ENCODE measurements at places on chromosomes 2 and 18.

GRCh38 chr2:133579274-133579673 is 11.0 kb upstream of the NCKAP5 start:
- DNase-seq: no peak

- DNase-seq: no peak
Measured at GRCh38 chr2:129881786-129882396, 97.6 kb upstream of the RAB6C start.

GRCh38 chr2:60530660-60531281 is 22.7 kb downstream of the BCL11A start:
- DNase-seq: peak; percentile 85

DNA sequence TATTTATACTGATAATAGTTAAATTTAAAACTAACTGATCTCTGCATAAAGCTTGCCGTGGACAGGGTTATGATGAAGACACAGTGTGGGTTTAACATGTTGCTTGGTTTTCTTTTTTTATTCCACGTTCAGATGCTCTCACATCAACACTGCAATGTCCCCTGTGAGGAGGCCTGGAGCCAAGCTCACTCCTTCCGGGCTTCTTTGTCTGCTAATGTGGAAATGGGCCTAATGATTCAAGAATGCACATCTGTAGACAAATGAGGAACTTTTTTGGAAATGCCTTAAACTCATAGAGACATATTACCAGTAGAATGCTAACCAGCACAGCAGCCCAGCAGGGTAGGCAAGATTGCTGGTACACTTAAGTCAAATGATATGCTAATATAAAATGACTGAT is 208.0 kb downstream of the GALR1 start:
- DNase-seq: no peak

DNA sequence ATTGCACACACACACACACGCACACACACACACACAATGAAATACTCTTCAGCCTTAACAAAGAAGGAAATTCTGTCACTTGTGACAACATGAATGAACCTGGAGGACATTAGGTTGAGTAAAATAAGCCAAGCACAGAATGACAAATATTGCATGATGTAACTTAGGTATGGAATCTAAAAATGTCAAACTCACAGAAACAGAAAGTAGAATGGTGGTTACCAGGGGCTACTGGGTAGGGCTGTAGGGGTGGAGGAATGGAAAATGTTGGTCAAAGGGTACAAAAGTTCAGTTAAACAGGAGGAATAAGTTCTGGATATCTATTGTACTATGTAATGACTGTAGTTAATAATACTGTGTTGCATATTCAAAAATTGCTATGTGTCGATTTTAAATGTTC is 29.5 kb downstream of the SCN2A start:
- DNase-seq: no peak

- no peak for DNase-seq
Measured at GRCh38 chr2:28430788-28431418, 38.2 kb downstream of the FOSL2 start.

GRCh38 chr2:73175663-73176204 is 26.6 kb upstream of the NOTO start:
- DNase-seq: peak; percentile 71

- no peak for DNase-seq
Measured at GRCh38 chr2:241771286-241772062, 5.1 kb upstream of the GAL3ST2 start.

- DNase-seq: no peak
Measured at GRCh38 chr18:48419277-48420022, 10.3 kb upstream of the ZBTB7C start.

GRCh38 chr2:33313039-33313438 is 163.4 kb upstream of the RASGRP3 start:
- DNase-seq: no peak

- no peak for DNase-seq
Measured at GRCh38 chr2:36376992-36377738, 21.6 kb downstream of the CRIM1 start.

DNA sequence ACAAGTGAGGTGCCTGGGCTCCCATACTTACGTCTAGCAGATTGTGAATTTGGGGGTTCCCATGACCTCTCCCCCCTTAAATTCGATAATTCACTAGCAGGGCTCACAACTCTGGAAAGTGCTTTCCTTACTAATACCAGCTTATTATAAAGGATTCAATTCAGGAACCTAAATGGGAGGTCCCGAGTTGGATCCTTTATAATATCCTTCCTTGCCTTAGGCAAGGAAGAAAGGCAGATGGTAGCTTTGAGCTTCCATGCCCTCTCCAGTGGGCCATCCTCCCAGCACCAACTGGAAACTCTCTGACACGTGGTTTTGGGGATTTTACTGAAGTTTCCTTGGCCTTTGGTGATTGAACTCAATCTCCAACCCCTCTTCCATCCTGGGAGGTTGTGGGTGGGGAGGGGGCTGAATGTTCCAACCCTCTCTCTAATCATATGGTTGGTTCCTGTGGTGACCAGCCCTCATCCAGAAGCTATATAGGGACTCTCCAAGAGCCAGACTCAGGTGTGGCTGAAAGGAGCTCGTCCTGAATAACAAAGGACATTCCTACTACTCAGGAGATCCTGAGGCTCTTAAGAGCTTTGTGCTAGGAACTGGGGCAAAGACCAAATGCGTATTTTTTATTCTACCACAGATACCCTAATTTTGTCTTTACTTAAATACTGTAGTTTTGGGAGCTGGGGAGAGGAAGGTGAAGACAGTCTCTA is 62.2 kb downstream of the HAUS1 start:
- DNase-seq: no peak

GRCh38 chr2:162073888-162074631 is at the start of gene DPP4:
DPP4 (minus strand) TSS chr2:162074215; CDS start chr2:162073981, 234 bp downstream.
- peak; percentile 46 for DNase-seq

DNA sequence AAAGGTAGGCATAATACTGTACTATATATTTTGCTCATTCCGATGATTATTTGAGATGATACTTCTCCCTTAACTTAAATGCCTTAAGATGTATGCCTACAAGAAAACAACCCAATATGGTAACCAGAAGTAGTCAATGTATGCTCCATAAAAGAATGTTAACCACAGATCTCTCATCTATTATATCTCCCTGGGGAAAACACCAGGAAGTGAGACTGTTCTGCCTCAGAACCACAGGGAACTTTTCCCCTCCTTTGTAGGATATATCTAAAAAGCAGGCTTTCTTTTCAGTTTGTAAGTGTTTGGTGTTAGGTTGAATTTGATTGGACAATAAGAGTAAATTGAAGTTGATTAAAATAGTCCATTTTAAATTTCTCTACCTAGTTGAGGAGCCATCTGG is 1160.5 kb upstream of the NXPH2 start:
- no peak for DNase-seq

GRCh38 chr18:22550861-22551260 is 133.1 kb upstream of the CTAGE1 start:
- DNase-seq: no peak

GRCh38 chr2:7077660-7078267 is 160.6 kb downstream of the RNF144A start:
- DNase-seq: no peak

GRCh38 chr2:132503701-132504100 is 87.1 kb downstream of the GPR39 start:
- no peak for DNase-seq

DNA sequence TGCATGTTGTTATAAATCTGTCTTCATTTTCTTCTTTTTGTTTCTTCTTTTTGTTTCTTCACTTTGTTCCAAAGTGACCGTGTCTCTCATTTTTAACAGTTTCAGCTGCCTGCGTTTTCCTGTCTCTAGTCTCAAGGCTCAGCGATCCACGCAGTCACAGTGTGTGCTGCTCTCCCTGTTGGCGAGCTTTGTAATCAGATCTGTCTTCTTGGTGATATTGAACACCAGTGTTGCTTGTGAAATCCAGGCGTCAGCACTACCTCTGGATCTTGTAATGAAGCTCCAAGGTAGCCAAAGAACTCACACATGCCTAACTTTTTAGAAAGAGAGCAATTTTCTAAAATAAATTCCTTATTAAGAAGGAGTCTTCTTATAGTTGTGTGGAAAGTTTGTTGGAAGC is 13.2 kb downstream of the SNTG2 start:
- no peak for DNase-seq

DNA sequence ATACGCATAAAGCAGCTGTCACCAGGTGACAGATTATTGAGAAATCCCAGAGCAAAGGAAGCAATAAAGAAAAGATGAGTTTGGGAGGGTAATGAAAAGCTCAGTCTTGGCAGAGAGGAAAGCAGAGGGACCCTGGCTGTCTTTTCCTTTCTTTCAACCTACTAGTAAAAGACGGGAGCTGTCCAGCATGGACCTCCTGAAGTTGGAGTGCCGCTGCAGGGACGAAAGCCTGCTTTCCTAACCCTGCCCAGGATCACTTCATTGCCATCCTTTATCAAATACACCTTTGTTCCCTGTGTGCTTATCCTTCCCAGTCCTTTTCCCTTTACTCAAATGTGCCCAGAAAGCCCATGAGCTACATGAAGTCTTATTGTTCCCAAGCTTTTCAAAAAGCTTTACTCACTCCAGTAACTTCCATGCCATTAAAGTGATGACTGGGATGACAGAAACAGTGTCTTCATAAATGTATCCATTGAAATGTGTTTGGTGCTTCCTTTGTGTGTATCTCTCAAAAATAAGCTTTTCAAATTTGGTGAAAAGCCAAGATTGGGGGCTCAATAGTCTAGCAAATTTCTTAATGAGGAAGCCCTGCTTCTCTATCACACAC is 3.7 kb upstream of the SPR start:
- DNase-seq: no peak

DNA sequence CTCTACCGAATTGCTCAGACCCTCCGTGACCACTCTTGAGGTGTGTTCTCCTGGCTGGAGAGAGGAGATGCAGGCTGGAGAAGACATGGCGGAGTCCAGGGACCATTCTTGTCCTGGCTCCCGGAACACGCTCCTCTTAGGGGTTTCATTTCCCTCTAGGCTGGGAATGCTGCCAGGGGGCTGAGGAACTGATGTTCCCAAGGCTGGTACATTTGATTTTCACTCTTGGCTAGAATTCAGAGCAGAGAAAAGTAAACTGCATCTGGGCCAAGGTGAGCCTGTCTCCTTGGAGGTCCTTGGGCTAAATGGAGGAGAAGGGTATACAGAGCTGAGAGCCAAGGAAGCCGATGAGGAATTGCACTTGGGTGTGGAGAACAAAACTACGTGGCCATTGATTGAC is 28.2 kb upstream of the LBH start:
- no peak for DNase-seq

DNA sequence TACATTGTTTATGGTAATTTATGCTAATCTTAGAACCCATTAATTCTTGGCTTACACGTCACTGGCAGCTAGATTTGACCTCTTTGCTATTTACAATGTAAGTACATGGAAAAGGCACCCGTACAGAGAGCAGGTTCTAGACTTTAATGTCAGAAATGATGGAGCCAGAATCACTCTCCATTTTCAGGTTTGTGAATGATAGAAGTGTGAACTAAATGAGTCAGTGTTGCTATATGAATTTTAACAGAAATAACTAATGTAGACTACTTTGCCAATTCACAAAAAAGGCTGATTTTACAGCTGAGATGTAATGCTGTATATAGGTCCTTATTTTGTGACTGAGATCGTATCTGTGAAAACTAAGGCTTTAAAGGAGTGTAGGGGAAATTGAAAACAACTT is 214.6 kb downstream of the LDLRAD4 start:
- peak; percentile 62 for DNase-seq

DNA sequence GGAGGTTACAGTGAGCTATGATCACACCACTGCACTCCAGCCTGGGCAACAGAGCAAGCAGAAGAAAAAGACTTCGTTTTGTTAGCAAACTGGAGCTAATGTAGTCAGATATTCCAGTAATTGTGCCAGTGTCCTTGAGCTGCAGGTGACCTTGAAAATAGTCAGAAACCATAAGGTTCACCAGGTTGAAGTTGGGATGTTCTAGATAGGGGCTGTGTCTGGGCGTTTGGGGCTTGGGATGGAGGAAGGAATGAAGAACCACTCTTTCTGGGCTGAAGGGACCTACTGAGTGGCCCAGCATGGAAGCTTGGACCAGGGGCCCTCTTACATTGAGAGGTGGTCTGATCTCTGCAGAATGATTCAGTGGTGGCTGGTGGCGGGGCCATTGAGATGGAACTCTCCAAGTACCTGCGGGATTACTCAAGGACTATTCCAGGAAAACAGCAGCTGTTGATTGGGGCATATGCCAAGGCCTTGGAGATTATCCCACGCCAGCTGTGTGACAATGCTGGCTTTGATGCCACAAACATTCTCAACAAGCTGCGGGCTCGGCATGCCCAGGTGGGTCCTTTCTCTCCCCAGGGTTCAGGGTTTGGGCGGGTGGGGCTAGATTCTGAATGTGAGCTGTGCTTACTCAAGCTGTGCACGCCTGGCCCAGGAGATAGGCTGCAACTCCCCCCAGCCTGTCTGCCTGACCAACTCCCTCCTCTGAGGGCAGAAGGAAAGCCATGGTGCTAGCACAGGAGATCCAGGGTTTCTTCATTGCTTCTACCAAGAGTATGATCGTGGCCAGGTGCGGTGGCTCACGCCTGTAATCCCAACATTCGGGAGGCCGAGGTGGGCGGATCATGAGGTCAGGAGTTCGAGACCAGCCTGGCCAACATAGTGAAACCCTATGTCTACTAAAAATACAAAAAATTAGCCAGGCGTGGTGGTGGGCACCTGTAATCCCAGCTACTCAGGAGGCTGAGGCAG is 17.1 kb downstream of the CCT7 start:
- no peak for DNase-seq

DNA sequence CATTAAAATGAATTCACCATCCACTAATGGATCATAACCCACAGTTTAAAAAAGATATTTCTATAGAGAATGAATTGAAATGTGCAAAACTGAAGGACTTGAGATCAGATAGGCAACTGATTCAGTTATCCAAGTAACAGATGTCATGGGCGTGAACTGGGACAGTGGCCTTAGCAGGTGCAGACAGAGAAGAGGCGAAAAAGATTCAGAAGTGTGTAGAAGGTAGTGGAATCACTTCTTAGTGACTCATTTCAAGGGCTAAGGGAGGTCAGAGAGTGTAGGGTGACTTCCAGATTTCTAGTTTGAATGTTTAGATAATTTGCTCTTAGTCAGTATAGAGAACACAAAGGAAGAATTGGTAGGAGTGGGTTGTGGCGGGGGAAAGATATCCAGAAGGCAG is 79.7 kb downstream of the EHBP1 start:
- no peak for DNase-seq

- no peak for DNase-seq
Measured at GRCh38 chr2:109421642-109422041, 192.1 kb downstream of the SEPTIN10 start.

- no peak for DNase-seq
Measured at GRCh38 chr18:75110846-75111415, 98.0 kb downstream of the PTGR3 start.

DNA sequence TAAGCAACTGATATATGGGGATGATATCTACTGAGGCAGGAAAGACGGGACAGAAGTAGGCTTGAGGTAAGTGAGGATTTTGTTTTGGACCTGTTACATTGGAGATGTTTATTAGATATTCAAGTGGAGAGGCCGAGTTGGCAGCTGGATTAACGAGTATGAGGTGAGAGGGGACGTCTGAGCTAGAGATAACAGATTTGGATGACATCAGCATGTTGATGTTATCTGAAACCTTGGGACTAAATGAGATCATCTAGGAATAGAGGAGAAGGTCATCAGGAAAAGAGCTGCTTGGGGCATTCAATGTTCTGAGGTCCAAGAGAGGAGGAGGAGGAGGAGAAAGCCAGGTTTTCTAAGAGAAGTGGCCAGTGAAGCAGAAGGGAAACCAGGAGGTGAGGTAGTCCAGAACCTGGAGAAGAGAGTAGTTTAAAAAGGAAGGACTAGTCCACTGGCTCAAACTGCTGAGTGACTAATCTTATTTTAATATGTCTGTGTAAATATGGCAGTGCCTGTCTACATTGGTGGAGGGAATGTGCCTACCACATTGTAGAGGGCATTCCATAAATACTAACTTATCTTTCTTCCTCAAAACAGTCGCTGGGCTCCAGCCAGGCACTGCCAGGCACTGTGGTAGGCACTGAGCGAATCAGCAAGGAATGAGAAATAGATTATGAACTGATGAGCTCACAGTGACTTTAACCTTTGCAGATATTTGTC is 488.3 kb downstream of the DLGAP1 start:
- DNase-seq: no peak

Data from brain (organoid and tissue), 16 donors.